Chondrocyte (in vitro differentiated cells): ENCODE measurements at places on chromosomes 7 and 10. TPM values are rescaled to one million over a fixed set of nuclear protein-coding genes. Genes with fewer than 3 reads are reported as not detected.

ARMC3 gene
- total RNA-seq = 0.27 to 0.28 TPM in 2 of 3 replicates, not detected in the other

GRCh38 chr7:155942226-155942950 is 130.1 kb upstream of the SHH start:
- DNase-seq = peak; percentile 39
- H3K27ac ChIP-seq = no peak overlapping the region
- H3K36me3 ChIP-seq = no peaks in the 10 kb centered on the region

- no peaks in the 10 kb centered on the region for H3K27me3 ChIP-seq
- peaks cover 44% of the 10 kb centered on the region for H3K36me3 ChIP-seq
- H3K27ac ChIP-seq = peak overlapping the region; percentile 3
- peaks cover 11% of the 10 kb centered on the region for H3K4me1 ChIP-seq
- DNase-seq = no peak
Measured at GRCh38 chr7:158734861-158735260, 30.3 kb upstream of the NCAPG2 start.

DNA sequence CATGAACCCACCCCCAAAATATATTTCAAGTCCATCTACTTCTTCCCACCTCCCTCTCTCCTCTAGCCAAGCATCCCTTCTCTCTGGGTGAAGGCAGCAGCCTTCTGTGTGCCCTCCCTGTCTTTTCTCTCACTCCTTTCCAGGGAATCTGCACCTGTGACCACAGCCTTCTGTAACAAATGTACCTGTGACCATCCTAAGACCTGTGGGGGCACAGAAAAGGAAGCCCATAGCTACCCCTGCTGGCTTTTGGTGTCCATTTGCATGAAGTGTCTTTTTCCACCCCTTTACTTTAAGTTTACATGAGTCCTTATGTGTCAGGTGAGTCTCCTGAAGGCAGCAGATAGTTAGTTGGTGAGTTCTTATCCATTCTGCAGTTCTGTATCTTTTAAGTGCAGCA is 2.0 kb upstream of the TBXAS1 start:
- H3K27me3 ChIP-seq = no peaks in the 10 kb centered on the region
- DNase-seq = no peak
- no peaks in the 10 kb centered on the region for H3K36me3 ChIP-seq
- H3K4me1 ChIP-seq = peaks cover 45% of the 10 kb centered on the region

DNA sequence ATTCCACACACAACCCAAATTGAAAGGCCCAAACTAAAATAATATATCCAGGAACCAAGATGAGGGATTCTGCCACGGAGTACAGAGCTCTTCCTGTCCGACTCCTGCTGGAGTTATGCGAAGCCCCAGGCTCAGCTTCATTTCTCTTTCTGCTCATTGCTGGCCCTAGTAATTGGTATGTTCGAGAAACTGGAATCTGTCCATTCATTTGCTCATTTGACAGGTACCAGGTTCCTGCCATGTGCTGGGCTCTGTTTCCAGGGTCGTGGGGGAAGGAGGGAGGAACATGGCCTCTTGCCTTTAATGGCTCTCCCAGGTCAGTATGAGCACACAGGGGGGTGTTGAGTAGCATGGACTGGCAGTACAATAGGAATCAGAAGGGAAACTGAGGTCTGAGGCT is 179.2 kb upstream of the SHH start:
- H3K36me3 ChIP-seq = peaks cover 2% of the 10 kb centered on the region
- no peaks in the 10 kb centered on the region for H3K4me1 ChIP-seq
- H3K4me3 ChIP-seq = no peak overlapping the region
- H3K27ac ChIP-seq = no peak overlapping the region

CFAP69 gene
- total RNA-seq = 0.55 to 1.2 TPM in 2 of 3 replicates, not detected in the other

DNA sequence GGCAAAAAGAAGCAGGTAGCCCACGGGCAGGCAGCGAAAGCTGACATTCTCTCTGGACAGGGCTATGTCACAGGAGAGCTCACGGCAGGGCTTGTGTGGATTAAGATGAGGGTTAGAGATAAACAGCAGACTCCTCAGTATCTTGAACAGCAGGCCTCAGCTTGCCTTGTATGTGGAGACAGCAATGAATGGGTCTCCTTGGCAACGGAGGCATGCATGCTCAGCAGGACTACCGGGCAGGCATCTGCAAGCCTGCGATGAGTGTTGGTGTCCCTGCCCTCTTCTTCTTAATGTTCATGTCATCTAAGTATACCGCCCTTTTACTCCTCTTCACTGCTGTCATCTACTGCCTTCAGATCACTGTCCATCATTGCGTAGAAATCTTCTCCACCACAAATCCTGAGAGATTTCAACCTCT is 81.9 kb upstream of the C1GALT1 start:
- DNase-seq = no peak
- peaks cover 28% of the 10 kb centered on the region for H3K4me1 ChIP-seq
- H3K4me3 ChIP-seq = no peak overlapping the region
- H3K36me3 ChIP-seq = no peaks in the 10 kb centered on the region

- H3K4me3 ChIP-seq = no peak overlapping the region
- H3K4me1 ChIP-seq = peaks cover 21% of the 10 kb centered on the region
- no peak for DNase-seq
- no peak overlapping the region for H3K27ac ChIP-seq
- H3K36me3 ChIP-seq = no peaks in the 10 kb centered on the region
Measured at GRCh38 chr10:51308116-51308515, 233.8 kb downstream of the PRKG1 start.

DNA sequence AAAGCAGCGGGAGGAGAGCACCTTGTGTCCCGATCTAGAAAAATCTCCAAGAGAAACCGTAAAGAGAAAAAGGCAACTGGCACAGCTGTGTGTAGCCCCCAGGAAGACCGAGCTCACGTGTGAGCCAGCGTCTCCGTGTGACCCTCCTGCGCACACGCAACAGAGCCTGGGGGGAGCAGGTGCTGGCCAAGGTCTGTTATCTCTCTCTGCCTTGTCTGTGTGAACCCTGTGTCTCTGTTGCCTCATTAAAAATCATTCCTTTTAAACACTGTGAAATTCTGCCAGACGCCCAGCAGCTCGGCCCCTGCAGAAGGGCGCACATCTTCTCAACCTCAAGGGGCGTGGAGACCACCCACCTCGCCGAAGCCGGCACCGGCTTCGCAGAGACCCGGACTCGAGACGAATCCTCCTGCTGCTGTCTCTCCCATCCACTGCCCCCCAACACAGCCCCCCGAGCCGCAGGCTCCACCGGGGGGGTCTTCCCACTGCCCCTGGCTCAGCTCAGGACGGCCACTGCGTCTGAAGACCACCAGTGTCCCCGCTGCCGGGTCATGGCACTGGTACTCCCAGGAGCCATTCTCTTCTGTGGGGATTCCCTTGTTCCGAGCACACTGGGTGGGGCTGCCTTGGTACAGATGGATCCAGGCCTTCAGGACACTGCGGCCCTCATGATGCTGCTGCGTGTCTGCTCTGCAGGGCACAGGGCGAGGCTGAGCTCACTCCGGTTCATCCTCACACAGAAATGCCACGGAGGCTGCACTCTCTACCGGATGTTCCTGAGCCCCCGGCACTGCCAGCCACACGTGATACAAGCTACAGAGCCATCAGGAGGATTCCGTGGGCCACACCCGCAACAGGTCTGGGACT is 94.3 kb upstream of the DNAAF5 start:
- no peak for DNase-seq
- H3K4me3 ChIP-seq = no peak overlapping the region
- H3K27me3 ChIP-seq = no peaks in the 10 kb centered on the region
- peaks cover 2% of the 10 kb centered on the region for H3K4me1 ChIP-seq
- H3K36me3 ChIP-seq = no peaks in the 10 kb centered on the region

DNA sequence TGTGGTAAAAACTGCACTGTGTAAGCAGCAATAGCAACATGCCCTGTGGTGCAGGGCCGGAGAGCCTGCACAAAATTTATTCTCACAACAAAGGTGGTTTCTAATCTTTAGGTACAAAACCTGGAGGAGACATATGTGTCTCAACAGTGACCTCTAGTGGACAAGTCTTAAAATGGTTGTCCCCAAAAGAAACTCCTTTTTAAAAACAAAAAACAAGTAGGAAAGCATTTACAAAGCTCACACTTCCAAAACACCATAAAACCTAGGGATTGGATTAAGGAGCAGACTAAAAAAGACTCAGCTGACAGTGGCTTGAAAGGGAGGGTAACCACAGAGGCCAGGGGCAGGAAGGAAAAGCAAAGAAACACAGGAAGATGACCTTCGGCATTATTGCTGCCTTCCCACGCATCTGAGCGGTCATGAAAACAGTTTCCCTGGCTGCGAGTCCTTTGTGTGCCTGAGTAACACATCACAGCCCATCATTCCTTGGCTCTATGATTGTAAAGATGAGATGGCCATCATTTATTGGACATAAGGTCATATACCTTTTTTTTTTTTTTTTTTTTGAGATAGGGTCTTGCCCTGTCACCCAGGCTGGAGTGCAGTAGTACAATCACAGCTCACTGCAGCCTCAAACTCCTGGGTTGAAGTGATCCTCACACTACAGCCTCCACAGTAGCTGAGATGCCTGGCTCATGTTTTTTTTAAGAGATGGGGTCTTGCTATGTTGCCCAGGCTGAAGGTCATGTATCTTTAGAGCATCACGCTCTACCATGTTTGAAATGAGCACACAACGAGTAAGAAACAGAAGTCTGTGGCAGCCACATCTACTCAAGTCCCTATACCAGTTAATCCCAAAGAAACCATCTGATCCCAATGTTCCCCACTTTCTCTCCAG is 39.5 kb downstream of the RSU1 start:
- no peak overlapping the region for H3K4me3 ChIP-seq
- H3K27me3 ChIP-seq = no peaks in the 10 kb centered on the region
- DNase-seq = no peak
- H3K36me3 ChIP-seq = peaks cover 4% of the 10 kb centered on the region
- H3K4me1 ChIP-seq = peaks cover 9% of the 10 kb centered on the region

DNA sequence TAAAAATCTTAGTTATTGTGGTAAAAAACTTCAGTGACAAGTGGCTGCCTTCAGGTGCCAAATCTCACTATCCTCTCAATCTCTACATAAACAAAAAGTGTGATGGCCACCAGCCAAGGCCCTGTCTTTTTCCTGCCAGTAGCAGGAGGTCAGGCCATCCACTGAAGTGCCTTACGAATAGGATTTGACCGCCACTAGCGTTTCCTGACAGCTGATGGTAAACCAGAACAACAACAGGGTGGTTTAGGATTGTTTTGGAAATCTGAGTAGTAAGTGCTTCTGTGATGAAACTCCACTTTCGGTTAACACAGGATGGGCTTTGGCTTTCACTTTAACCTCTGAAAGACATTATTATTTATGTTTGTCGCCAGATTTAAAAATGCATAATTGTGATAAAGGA is 55.7 kb upstream of the OGDHL start:
- H3K4me3 ChIP-seq = no peak overlapping the region
- H3K27ac ChIP-seq = no peak overlapping the region
- no peaks in the 10 kb centered on the region for H3K4me1 ChIP-seq
- DNase-seq = no peak

- no peaks in the 10 kb centered on the region for H3K4me1 ChIP-seq
- no peaks in the 10 kb centered on the region for H3K27me3 ChIP-seq
- H3K4me3 ChIP-seq = no peak overlapping the region
- no peak overlapping the region for H3K27ac ChIP-seq
Measured at GRCh38 chr10:100253041-100253440, 14.4 kb downstream of the CWF19L1 start.

DNA sequence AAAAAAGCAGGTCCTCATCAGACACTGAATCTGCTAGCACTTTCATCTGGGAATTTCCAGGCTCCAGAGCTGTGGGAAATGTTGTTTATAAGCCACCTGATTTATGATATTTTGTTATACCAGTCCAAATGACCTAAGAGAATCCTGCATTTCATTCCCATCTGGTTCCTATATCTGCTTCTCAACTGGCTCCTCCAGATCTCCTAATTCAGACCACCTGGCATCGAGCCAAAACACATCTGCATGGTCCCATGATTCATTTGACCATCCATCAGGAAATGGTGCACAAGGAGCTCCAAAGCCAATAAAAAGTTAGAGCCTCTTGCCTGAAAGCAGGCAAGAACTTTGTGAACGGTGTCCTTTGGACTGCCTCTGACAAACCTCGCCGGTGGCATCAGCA is 108.9 kb downstream of the IPMK start:
- H3K27me3 ChIP-seq = peaks cover 39% of the 10 kb centered on the region
- H3K36me3 ChIP-seq = no peaks in the 10 kb centered on the region
- no peak overlapping the region for H3K4me3 ChIP-seq
- no peak for DNase-seq
- H3K27ac ChIP-seq = no peak overlapping the region

CASD1 gene
- total RNA-seq = 10.9 to 13.8 TPM (median 12.6 TPM) in 3 replicates

DNA sequence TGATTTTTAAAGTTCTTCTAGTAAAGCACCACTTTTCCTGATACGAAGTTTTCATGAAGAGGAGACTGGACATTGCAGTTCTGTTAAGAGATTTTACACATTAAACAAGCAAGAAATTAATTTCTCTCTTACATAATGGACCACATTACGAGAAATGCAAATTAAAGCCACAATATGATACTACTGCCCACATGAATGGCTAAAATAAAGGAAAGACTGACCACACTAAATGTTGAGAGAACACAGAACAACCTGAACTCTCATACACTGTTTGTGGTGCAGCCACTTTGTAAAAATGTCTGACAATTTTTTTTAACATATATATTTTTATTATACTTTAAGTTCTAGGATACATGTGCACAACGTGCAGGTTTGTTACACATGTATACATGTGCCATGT is 44.0 kb upstream of the HERPUD2 start:
- no peaks in the 10 kb centered on the region for H3K36me3 ChIP-seq
- DNase-seq = no peak
- H3K27me3 ChIP-seq = no peaks in the 10 kb centered on the region
- no peak overlapping the region for H3K4me3 ChIP-seq
- H3K27ac ChIP-seq = no peak overlapping the region

ANKRD30A gene
- total RNA-seq = not detected in 3 replicates

- peaks cover 13% of the 10 kb centered on the region for H3K36me3 ChIP-seq
- no peak for DNase-seq
- H3K27ac ChIP-seq = peak overlapping the region; percentile 12
- no peak overlapping the region for H3K4me3 ChIP-seq
Measured at GRCh38 chr10:118662228-118663035, 67.0 kb upstream of the PRLHR start.

- H3K27ac ChIP-seq = no peak overlapping the region
- no peaks in the 10 kb centered on the region for H3K36me3 ChIP-seq
- DNase-seq = no peak
- peaks cover 10% of the 10 kb centered on the region for H3K4me1 ChIP-seq
- no peak overlapping the region for H3K4me3 ChIP-seq
Measured at GRCh38 chr7:36970551-36971514, 246.5 kb upstream of the AOAH start.

DNA sequence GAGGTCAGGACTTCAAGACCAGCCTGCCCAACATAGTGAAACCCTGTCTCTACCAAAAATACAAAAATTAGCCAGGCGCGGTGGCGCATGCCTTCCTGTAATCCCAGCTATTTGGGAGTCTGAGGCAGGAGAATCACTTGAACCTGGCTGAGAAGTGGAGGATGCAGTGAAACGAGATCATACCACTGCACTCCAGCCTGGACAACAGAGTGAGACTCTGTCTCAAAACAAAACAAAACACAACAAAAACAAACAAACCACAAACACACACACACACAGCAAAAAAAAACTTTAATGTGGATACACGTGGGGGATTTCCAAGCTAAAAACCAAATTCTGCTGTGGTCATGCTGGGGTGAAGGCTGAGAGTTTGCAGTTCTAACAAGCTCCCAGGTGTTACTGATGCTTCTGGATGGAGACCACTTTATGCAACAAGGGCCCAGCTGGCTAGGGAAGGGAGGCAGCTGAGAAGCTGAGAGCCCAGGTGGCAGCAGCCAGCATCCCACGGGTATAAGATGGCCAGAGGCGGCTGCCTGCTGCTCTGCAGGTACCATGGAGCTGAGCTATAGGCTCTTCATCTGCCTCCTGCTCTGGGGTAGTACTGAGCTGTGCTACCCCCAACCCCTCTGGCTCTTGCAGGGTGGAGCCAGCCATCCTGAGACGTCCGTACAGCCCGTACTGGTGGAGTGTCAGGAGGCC is at the start of gene ZP3:
Gene ZP3 (plus strand): TSS at position 538 of the 699 bp plus-strand sequence. CDS start 15 bp downstream, at position 553.
- H3K4me1 ChIP-seq = peaks cover 41% of the 10 kb centered on the region
- peak within 1 kb of the TSS; percentile 91 for H3K27ac ChIP-seq
- no peaks in the 10 kb centered on the region for H3K27me3 ChIP-seq
- H3K4me3 ChIP-seq = no peak within 1 kb of the TSS
